ENCODE measurements at places on chromosomes 11 and 22. TPM values are rescaled to one million over a fixed set of nuclear protein-coding genes. Genes with fewer than 3 reads are reported as not detected.

- no peak for DNase-seq
- no peaks in the 10 kb centered on the region for H3K27me3 ChIP-seq
- H3K36me3 ChIP-seq = peaks cover 56% of the 10 kb centered on the region
- H3K4me3 ChIP-seq = no peak overlapping the region
These were observed 99.8 kb downstream of the ATM start for GRCh38 chr11:108322666-108323065.

The MMP13 gene
- total RNA-seq = not detected

The CNGA4 gene
- 0.15 TPM for total RNA-seq

The HEPHL1 gene
- not detected for total RNA-seq

- peak; percentile 57 for DNase-seq
- H3K4me1 ChIP-seq = peaks cover 94% of the 10 kb centered on the region
- H3K27ac ChIP-seq = no peak overlapping the region
- H3K4me3 ChIP-seq = no peak overlapping the region
- no peaks in the 10 kb centered on the region for H3K27me3 ChIP-seq
These were observed 21.5 kb downstream of the CYTH4 start for GRCh38 chr22:37303821-37304274.

DNA sequence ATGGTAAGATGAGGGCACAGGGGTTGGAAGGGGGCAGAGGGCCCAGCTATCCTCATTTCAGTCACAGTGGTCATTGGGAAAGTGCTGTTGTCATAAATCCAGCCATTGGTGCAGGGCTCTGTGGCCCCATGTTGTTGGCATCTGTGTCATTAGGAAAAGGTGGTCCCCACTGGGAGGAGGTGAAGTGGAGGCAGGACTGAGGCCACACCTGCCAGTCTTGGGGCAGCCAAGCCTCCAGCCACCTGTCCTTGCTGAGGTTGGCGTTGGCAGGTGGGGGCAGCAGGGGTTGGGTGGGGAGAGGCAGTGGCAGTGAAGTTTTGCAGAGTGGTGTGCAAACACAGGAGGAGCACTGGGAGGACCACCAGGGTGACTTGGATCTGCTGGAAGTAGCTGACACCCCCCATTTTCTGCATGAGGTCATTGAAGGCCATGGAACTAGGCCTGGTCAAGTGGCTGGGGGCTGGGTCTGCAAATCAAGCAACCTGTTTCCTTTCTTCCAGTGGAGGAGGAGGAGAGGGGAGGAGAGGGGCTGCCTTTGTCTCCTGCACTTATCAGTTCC lies 25.3 kb downstream of the SLC22A6 start:
- H3K27ac ChIP-seq = no peak overlapping the region
- no peaks in the 10 kb centered on the region for H3K27me3 ChIP-seq
- H3K4me1 ChIP-seq = no peaks in the 10 kb centered on the region
- no peak for DNase-seq

GRCh38 chr11:105000797-105001196 lies 22.2 kb downstream of the CASP5 start:
- H3K36me3 ChIP-seq = no peaks in the 10 kb centered on the region
- no peaks in the 10 kb centered on the region for H3K27me3 ChIP-seq
- H3K27ac ChIP-seq = no peak overlapping the region
- H3K4me1 ChIP-seq = no peaks in the 10 kb centered on the region
- peak; percentile 48 for DNase-seq
- no peak overlapping the region for H3K4me3 ChIP-seq
